GM04503 (cell line): ENCODE measurements at places on chromosomes 1 and 21.

- DNase-seq, result no peak
Observed at GRCh38 chr1:119372503-119373086, 4.0 kb downstream of the HAO2 start.

GRCh38 chr1:84862810-84863251 is 30.2 kb downstream of the LPAR3 start:
- DNase-seq, result no peak

- no peak for DNase-seq
Observed at GRCh38 chr1:178023181-178023618, 53.3 kb upstream of the SEC16B start.

- DNase-seq, result no peak
Observed at GRCh38 chr1:236602171-236602570, 2.1 kb downstream of the HEATR1 start.

GRCh38 chr1:244291236-244292201 is 160.2 kb downstream of the ADSS2 start:
- no peak for DNase-seq

DNA sequence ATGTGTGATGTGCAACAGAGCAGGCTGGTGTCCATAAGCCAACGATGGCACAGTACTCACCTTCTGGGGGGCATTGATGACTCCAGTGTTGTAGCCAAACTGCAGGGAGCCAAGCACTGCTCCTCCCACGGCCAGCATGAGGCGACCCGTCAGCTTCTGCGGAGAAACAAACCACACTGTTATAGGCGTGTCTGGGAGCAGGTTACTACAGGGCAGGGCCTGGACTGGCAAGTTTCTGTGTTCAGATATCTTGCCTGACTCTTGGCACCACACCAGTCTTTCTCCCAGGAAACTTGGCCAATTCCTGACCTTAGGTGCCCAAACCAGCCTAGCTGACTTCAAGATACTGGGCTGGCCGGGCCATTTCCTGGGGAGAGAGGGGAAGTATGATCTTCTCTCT is 15.5 kb downstream of the SLC2A1 start:
- DNase-seq, result no peak

DNA sequence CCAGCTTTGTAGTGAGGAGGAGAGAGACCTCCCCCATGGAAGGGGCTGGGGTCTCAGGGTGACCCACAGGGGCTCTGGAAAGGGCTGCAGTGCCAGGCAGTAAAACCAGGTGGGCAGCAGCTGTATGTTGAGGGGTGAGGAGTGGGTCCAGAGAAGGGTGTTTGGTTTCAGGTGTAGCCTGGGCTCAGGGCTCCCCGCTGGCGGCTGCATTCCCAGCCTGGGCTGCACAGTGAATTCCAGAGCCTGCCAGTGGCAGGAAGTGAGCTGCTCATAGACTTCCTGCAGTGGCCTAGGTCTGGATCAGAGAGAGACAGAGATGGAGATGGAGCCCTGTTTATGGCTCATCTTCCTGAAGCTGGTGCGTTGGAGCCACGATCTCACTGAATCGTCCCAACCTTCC is 356.4 kb downstream of the PTPRU start:
- DNase-seq, result no peak

DNA sequence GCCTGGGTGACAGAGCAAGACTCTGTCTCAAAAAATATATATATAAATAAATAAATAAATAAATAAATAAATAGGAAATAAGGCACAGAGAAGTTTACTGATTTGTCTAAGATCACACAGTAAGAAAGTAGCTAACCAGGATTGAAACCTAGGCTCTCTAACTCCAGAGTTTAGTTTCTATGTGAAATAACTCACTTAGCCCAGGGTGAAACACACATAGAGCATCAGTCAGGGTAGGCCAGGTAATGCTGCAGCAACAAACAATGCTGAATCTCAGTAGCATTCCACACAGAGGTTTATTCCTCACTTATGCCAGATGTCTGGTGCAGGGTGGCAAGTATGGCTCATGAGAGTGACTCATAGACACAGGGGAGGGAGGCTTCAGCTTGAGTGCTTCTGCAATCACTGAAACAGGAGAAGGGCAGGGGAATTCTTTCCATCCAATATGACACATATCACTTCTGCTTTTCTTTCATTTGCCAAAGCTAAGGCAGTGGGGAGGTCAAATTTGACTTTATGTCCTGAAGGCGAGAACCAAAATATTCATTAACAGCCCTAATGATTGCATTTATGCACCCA is 37.1 kb upstream of the KANK4 start:
- peak; percentile 56 for DNase-seq

- no peak for DNase-seq
Observed at GRCh38 chr1:64653466-64653865, 91.4 kb upstream of the RAVER2 start.

DNA sequence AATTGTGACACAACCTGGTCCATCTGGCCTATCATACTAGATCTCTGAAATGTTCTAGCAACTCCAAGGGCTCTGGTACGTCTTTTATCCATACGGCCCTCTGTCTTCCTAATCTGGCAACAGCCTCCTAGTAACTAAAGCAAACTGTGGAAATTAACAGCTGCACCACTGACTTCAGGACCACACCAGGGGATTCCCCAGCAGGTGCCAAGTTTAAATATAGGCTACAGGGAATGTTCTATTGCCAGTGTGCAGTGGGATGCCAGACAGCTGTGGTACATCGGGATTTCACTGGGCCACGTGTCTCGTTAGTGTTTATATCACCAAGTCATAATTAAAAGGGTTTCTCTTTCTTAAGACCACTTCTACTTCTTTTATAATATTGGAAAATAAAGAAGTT is 94.3 kb downstream of the RGS2 start:
- no peak for DNase-seq

GRCh38 chr1:77582905-77583304 is 99.6 kb downstream of the ZZZ3 start:
- no peak for DNase-seq

GRCh38 chr1:54486907-54487306 is 61.1 kb upstream of the ACOT11 start:
- no peak for DNase-seq

GRCh38 chr1:15328351-15329103 is 81.2 kb upstream of the EFHD2 start:
- no peak for DNase-seq

DNA sequence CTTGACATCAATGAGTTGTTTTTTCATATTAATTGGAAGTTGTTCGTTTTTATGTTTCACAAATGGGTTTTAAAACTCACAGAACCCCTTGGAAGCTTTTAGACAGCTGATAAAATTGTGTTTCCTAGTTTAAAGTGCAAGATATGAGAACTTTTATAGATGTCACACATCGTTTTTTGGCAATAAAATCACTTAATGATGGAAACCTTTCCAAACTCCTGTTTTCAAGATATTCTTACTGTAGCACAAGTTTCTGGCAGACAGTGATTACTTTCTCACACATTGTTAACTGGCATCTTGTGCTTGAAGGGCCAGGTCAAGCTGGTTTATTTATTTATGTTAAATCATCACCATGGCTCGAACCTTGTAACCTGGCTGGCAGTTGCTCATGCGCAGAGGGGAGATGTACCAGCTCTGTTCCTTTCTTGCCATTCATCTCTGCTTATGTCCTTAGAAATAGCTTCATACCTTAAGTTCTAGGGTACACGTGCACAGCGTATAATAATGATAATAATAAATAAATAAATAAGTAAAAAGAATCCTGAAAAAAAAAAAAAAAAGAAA is 10.2 kb upstream of the RCAN1 start:
- no peak for DNase-seq

DNA sequence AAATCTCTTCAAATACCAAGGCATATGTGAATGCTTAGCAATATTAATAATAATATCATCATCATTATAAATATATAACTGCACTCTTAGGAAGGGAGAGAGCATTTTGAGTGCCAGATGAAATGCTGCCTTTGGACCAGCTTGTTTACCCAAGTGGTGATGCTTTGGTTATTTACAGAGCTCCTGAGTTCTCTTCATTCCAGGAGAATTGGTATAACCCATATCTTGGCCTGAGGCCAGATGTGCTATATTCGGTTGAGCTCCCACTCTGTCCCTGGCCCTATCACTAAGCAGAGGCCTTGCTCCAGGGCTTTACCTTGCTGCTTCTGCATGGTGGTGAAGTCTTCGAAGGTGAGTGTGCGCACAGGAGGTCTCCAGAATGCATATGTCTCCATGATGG is 89.4 kb downstream of the TBX15 start:
- DNase-seq, result no peak

DNA sequence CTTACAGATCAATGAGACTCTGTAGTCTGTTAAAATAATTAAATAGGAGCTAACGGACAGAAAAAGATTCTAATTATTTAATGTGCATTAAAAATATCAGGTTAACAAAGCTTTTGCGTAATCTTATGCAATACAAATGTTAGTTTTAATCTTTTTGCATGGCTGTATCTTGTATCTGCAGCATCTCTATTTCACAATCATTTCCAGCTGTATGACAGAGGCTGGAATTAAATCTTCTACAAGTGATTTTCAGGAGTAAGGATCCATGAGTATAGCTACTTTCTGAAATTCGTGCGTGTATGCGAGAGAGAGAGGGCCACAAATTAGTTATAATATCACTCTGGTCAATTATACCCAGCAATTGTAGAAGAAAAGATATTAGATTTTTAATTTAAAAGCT is 1446.8 kb downstream of the NCAM2 start:
- DNase-seq, result no peak

DNA sequence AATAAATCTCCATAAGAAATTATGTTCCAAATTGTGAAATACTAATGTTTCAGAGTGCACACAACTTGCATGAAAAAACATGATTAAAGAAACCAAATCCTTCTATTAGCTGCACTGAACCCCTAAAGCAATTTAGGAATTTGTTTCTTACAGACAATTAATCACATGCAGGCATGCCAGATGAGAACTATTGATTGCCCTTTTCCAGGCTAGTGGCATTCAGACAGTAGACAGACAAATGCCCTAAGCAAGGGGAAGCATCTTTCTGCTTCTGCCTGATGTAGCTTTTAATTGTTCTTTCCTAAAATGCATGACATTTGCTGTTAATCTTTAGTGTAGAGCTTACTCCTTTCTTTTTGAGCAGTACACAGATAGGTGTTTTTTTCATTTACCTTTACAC is 229.5 kb downstream of the DPYD start:
- DNase-seq, result no peak

GRCh38 chr1:58821309-58821708 is 37.5 kb upstream of the JUN start:
- no peak for DNase-seq

- DNase-seq, result no peak
Observed at GRCh38 chr1:19272064-19272463, 16.5 kb downstream of the AKR7A3 start.

DNA sequence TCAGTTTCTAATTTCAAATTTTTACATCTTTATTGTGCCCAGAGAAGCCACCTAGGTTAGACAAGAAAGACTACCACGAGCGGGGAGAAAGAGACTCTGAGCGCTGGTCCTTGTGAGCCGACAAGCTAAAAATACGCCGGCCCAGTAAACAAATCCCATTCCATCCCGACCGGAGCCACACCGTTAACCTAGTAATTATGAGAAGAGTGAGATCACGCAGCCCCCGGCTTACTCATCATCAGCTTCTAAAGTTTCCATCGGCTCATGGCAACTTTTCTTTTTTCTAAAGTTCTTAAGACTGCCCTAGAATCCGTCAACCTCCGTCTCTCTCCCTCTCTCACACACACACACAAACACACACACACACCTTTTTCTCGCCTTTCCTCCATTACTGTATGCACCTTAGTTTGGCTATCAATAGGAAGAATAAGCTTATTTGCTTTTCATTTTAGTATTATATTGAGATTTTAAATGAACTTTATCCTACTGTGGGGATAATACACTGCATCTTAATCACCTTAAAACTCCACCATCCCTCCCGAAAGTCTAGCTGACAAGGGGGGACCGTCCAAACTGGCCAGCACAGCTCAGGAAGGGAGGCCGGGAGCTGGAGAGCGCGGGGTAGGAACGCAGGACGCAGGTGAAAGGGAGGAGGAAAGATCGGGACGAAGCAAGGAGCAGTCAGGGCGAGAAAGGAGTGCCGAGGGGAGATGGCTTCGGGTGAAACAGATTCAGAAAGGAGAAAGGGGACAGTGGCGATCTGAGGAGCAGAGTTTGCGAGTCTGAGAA is 728 bp downstream of the OTUD7B start:
- DNase-seq, result no peak

DNA sequence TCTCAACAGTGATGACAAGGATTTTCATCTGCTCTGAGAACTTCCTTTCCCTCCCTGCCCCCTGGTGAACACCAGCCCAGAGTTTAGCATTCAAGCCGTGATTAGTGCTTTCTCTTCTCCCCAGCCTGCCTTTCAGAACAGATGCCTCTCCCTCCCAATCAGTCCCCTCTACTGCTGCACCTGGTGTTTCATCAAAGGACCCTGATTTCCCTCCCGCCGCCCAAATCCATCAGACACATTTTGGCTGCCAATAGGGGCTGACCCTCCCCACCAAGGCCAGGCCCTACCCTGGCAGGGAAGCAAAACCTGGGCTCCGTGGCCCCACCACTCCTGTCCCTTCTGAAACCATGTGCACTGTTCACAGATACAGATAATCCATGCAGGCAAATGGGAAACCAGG is 34.0 kb upstream of the KLHDC7A start:
- no peak for DNase-seq

DNA sequence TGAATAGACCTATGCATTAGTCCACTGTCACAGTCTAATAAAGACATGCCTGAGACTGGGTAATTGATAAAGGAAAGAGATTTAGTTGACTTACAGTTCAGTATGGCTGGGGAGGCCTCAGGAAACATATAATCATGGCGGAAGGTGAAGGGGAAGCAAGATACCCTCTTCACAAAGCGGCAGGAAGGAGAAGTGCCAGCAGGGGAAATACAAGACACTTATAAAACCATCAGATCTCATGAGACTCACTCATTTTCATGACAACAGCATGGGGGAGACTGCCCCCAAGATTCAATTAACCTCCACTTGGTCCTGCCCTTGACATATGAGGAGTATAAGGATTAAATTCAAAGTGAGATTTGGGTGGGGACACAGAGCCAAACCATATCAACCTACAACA is 59.4 kb downstream of the CAPN9 start:
- DNase-seq, result no peak

GRCh38 chr21:43808832-43809251 is 19.5 kb downstream of the RRP1 start:
- DNase-seq, result no peak

GRCh38 chr1:61158591-61158990 is 76.2 kb downstream of the NFIA start:
- DNase-seq, result no peak

GRCh38 chr1:155960081-155960745 is 18.1 kb downstream of the ARHGEF2 start:
- DNase-seq, result no peak

DNA sequence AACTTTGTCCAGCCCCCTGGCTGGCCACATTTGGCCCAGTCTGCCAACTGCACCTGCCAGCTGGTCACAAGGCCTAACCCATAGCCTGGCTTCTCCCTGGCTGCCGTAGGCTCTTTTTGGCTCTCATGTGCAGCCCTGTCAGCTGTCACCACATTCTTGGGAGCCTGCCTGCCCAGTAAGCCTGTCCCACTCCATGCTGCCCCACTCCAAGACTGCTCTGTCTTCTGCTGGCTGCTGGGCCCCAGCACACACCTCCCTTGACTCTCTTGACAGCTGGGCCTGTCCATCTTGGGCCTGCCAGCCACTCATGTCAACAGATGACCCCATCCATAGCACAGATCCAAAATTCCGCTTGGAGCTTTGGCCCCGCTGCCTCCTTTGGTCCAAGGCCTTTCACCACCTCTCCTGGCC is 74.3 kb upstream of the EDN2 start:
- no peak for DNase-seq

GRCh38 chr1:12756768-12757413 is 10.9 kb downstream of the CFAP107 start:
- DNase-seq, result no peak

- no peak for DNase-seq
Observed at GRCh38 chr21:26137379-26138060, 33.0 kb downstream of the APP start.

- no peak for DNase-seq
Observed at GRCh38 chr1:203768256-203768655, 3.3 kb downstream of the LAX1 start.
